ENCODE measurements at places on chromosomes 3 and 15. TPM values are rescaled to one million over a fixed set of nuclear protein-coding genes. Genes with fewer than 3 reads are reported as not detected.

DNA sequence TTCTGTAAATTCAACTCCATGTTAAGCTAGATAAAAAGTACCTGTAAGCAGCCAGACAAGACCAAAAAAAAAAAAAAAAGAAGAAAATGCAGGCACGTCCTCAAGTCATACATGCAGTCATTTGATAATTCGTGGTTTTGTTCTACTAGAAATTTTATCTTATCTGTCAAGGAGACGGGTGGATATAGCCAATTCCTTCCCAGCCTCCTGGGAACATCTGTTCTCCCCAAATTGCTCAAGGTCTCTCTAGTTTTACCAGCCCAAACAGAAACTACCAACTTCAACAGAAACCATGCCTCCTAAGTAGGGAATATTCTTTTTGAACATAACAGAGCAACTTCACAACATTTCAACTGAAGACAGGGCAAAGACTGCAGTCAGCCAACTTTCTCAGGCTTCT lies 19.5 kb downstream of the RYK start:
- H3K4me1 ChIP-seq = peaks cover 59% of the 10 kb centered on the region
- H3K27ac ChIP-seq = peak overlapping the region; percentile 17
- no peak overlapping the region for H3K4me3 ChIP-seq
- no peak for DNase-seq

DNA sequence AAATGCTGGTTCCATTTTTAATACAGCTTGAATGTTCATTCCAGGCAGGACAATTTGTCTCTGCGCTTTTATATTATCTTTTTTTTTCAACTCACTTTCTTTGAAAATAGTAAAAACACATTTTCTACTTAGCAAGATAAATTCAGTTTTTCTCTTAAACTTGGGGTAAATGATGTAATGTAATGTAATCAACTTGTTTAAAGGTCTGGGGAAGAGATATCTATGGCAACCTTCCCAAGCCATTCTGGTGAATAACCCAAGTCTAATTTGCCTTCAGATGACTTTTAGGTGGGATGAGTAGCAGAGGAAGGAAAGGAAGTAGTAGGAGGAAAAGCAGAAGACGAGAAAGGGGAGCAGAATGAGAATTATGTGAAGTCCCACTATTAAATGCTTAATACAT lies 335.1 kb downstream of the SV2B start:
- H3K27ac ChIP-seq = no peak overlapping the region
- H3K27me3 ChIP-seq = no peaks in the 10 kb centered on the region
- H3K36me3 ChIP-seq = peaks cover 1% of the 10 kb centered on the region

GRCh38 chr3:3087279-3087678 lies 22.9 kb downstream of the IL5RA start:
- H3K27me3 ChIP-seq = no peaks in the 10 kb centered on the region
- no peak overlapping the region for H3K27ac ChIP-seq
- H3K4me3 ChIP-seq = no peak overlapping the region
- DNase-seq = no peak
- H3K4me1 ChIP-seq = no peaks in the 10 kb centered on the region

The CTSH gene
- 4.3 TPM for total RNA-seq

The C3orf49 gene
- not detected for total RNA-seq

GRCh38 chr3:30577788-30578187 lies 28.6 kb upstream of the TGFBR2 start:
- no peaks in the 10 kb centered on the region for H3K27me3 ChIP-seq
- no peaks in the 10 kb centered on the region for H3K36me3 ChIP-seq
- H3K27ac ChIP-seq = no peak overlapping the region
- peak; percentile 12 for DNase-seq

- DNase-seq = peak; percentile 40
- H3K27ac ChIP-seq = peak overlapping the region; percentile 74
- H3K36me3 ChIP-seq = peaks cover 3% of the 10 kb centered on the region
- H3K4me1 ChIP-seq = peaks cover 22% of the 10 kb centered on the region
Measured at GRCh38 chr3:192850451-192850981, 67.1 kb downstream of the MB21D2 start.
